Upper lobe of right lung (tissue), 1 donor: ENCODE measurements at places on chromosomes 6 and 20.

- DNase-seq: no peak
These were observed 28.8 kb upstream of the HINT3 start for GRCh38 chr6:125927761-125928160.

GRCh38 chr6:74609871-74610270 lies 596.0 kb downstream of the COL12A1 start:
- no peak for DNase-seq

DNA sequence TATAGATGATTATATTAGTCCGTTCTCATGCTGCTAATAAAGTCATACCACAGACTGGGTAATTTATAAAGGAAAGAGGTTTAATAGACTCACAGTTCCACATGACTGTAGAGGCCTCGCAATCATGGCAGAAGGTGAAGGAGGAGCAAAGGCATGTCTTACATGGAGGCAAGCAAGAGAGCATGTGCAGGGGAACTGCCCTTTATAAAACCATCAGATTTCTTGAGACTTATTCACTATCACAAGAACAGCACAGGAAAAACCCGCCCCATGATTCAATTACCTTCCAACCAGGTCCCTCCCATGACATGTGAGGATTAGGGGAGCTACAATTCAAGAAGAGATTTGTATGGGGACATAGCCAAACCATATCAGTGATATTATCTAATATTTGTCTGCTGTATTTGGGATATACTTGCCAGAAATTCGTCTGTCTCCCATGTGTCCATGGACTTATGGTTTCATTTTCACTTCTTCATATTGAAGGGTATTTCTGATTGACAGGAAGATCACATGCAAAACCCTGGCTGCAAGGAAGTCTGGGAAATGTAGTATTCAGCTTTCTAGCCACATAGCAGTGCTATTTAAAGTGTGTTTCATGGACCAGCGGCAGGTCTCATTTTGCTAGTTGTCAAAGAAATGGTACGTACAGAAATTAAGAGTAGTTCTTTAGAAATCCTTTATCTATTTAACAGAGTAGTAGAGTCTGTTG lies 50.5 kb upstream of the PAK5 start:
- DNase-seq: no peak

DNA sequence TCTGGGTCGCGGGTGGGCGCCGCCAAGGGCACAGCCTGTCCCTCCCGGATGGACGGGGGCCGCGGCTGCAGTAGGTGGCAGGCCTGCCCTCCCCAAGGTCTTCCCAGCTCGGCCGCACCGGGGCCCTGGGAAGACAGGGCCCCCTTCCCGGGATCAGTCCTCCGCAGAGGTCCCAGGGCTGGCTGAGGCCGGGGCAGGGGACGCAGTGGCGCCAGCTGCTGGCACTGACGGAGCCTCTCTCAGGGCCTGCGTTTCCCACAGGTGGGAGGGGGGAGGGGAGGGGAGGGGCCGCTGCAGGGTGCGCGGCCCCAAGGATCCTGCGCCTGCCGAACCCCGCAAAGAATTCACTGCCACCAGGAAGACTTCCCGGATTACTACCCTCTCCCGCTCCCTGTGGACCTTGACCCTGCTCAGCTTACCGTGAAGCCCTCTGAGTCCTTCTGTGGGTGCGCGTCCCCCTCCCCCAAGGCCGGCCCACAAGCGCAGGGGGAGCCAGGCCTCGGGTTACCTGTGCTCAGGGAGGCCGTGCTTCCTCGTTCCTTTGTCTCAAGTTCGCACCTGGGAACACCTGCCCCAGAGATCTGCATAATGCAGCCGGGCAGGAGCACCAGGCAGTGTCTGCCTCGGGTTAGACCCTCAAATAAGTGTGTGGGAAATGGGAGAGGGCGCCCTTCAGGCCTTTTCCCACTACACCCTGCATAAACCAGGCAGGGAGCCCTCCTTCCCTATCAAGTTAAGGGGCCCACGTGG lies 5.1 kb downstream of the LZTS3 start:
- DNase-seq: peak; percentile 85

DNA sequence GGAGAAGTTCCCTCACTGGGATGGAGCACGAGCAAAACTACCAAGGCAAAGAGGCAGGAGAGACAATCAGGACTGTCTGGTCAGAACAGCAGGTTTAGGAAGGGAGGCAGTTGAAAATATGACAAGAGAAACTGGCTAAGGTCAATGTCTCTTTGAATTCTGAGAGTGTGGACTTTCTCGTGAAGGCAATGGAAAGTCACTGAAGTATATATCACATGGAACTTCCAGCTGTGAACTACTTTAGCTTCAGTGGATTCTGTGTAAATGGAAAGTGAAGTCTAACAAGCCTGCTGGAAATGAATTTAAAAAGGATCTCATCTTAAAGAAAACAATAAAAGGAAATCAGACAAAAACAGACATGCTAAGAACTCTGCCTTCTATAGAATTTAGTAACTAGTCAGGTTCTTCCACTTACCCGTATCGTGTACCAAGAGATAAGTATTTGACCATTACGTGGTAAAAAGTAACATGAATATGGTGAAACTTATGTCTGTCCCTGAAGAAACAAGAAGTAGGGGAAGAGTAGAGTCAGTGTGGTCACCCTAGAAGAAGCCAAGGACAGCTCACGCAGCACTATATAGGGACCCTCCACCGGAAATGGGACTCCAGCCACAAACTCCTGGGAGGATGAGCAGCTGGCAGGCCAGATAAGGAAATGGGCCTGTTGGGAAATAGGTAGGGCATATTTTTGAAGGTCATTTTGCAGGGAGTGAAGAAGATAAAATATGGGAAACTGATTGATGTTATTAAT lies 123.4 kb downstream of the MAP7 start:
- no peak for DNase-seq

DNA sequence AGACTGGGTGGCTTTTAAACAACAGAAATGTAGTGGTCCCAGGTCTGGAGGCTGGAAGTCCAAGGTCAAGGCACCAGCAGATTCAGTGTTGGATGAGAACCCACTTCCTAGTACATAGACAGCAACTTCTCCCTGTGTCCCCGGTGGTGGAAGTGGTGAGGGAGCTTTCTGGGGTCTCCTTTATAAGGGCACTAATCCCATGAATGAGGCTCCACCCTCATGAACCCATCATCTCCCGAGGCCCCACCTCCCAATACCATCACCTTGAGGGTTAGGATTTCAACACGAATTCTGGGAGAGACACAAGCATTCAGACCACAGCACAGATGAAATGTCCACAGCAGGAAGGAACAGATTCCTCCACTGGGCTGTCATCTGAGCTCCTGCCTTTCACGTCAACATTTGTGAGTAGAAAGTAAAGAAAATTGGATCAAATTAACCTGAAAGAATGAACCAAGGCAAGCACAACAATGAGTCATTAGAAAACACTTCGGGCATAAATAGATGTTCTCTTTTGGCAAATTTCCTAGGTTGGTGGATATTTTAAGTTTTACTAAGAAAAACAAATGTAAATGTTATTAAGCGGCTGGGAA lies 130.7 kb downstream of the RNASET2 start:
- no peak for DNase-seq

GRCh38 chr6:1594445-1595200 lies 15.1 kb upstream of the FOXC1 start:
- no peak for DNase-seq

- no peak for DNase-seq
These were observed 43.3 kb upstream of the MRPS10 start for GRCh38 chr6:42260972-42261371.

DNA sequence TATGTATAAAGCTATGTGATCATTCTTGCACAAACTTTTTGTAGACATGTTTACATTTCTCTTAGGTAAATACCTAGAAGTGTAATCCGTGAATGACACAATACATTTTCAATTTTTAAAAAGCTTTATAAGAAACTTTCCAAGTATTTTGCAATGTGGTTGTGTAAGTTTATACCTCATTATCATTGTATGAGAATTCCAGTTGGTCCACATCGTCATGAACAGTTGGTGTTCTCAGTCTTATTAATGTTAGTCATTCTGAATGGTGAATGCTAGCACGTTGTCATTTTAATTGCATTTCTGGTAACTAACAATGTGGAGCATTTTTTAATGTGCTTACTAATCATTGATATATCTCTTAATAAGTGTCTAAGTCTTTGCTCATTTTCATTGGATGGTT lies 116.5 kb upstream of the F13A1 start:
- no peak for DNase-seq

GRCh38 chr20:31943052-31943471 lies 8.8 kb downstream of the PDRG1 start:
- DNase-seq: no peak

GRCh38 chr6:131175564-131175963 lies 40.3 kb downstream of the AKAP7 start:
- DNase-seq: no peak

DNA sequence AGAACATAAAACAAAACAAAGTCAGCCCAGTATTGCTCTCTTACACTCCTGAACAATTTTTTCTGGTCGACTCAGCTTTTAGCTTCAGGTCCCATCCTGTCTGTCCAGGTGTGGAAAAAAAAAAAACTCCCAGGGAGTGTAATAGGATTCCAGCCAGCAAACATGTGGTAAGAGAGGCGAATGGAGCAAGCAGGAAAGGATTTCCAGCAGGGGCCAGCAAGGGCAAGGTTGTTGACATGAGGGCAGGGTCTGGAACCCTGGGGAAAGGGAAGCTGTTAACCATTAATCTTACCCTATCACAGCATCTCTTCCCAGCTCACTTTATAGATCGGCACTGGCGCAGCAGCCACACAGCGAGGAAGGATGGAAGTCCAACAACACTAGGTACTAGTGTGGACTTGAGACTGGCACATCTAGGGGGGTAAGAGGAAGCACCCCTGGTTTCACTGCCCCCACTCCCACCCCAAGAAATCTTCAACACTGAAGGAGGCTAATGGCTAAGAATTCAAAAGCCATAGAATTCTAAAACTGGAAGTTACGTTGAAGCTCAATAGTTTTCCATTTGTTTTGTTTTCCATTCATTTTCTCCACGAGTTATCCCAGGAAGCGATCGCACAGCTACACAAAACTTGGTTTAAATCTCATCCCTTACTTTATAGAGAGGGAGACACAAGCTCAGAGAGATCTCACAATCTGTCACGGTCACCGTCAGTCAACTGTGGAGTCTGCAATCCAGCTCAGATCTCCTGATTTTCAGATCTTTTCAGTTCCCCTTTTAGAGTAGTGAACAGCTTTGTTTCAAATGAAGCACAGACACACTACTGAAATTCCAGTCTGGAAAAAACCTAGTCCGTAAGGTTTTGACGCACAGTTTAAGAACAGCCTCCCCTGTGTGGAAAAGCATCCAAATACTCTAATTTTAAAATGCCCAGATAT lies 53.3 kb downstream of the SLC22A23 start:
- no peak for DNase-seq

DNA sequence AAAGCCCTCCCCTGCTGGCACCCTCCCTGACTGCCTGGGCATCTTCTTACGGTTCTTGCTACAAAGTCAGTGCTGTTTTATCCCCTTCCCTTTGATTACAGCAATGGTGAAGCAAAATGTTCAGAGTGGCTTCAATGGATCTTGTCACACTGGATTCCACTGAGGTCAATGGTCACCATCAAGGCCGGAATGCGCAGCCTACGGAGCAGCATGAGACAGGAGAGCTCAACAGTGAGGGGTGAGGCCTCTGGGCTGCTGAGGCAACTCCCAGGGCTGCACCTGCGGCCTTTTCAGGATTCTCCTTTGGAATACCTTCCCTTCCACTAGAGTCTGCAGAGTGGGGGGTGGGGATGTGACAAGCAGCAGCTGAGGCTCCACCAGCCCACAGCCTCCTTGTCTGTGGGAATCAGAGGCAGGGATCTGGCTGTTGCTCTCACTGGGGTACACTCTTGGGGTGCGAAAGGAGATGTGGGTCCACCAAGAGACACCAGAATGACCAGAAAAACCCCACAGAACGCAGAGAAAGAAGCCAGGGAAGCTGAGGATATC lies 40.4 kb upstream of the EMILIN3 start:
- no peak for DNase-seq

DNA sequence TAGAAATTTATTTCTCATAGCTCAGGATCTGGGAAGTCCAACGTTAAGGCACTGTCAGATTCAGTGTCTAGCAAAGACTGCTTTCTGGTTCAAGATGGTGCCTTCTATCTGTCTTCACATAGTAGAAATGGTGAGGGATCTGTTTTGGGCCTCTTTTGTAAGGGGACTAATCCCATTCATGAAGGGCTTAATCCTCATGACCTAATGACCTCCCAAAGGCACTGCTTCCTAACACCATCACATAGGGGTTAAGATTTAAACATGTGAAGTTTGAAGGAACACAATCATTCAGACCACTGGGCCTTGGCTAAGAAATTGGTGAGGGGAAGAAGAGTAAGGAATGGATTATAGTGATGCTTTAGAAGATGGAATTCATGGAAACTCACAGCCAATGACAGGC lies 237.6 kb downstream of the PACRG start:
- DNase-seq: no peak

- no peak for DNase-seq
These were observed 191.7 kb downstream of the GMDS start for GRCh38 chr6:2053691-2054090.

- no peak for DNase-seq
These were observed 142.3 kb downstream of the FARS2 start for GRCh38 chr6:5403609-5404008.

- DNase-seq: no peak
These were observed 64.3 kb upstream of the SIRPG start for GRCh38 chr20:1721687-1722512.

DNA sequence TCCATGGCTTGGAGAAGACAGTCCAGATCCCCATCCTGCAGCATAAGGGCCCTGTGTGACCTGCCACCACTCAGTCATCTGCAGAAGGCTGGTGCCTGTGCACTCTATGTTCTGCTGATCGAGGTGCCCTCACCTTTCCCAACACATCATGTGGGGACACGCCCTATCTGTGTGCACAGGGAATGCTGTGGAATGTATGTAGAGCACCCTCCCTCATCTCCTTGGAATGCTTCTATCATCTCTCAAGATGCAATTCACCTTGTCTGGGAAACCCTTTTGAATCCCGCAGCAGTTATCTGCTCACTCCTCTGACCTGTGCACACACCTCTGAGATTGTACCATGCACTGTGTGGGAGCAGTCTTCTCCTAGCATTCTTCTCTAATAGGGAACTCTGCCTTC lies 207.2 kb upstream of the SSTR4 start:
- no peak for DNase-seq

- no peak for DNase-seq
These were observed 59.6 kb downstream of the ZNF831 start for GRCh38 chr20:59223182-59223601.

GRCh38 chr20:51412333-51412871 lies 130.1 kb downstream of the NFATC2 start:
- DNase-seq: no peak

- no peak for DNase-seq
These were observed 95.5 kb upstream of the LGSN start for GRCh38 chr6:63415286-63415685.

- DNase-seq: no peak
These were observed 10.8 kb upstream of the ADA start for GRCh38 chr20:44662261-44662660.

- DNase-seq: no peak
These were observed 19.3 kb upstream of the AHCY start for GRCh38 chr20:34322267-34323105.

GRCh38 chr6:112004201-112005012 lies 49.5 kb upstream of the CCN6 start:
- DNase-seq: no peak
